GF-D8 (cell line): ENCODE measurements at places on chromosomes 1 and 21.
A peak's percentile ranks its signal among the peaks of the same experiment; 100 is the strongest.

GRCh38 chr21:44318489-44319285, 18.8 kb downstream of the PFKL start:
- DNase-seq = no peak

- DNase-seq = no peak
Measured at GRCh38 chr1:110176299-110176956, 26.1 kb downstream of the SLC6A17 start.

GRCh38 chr1:247295746-247296145, 35.9 kb downstream of the ZNF496 start:
- DNase-seq = no peak

DNA sequence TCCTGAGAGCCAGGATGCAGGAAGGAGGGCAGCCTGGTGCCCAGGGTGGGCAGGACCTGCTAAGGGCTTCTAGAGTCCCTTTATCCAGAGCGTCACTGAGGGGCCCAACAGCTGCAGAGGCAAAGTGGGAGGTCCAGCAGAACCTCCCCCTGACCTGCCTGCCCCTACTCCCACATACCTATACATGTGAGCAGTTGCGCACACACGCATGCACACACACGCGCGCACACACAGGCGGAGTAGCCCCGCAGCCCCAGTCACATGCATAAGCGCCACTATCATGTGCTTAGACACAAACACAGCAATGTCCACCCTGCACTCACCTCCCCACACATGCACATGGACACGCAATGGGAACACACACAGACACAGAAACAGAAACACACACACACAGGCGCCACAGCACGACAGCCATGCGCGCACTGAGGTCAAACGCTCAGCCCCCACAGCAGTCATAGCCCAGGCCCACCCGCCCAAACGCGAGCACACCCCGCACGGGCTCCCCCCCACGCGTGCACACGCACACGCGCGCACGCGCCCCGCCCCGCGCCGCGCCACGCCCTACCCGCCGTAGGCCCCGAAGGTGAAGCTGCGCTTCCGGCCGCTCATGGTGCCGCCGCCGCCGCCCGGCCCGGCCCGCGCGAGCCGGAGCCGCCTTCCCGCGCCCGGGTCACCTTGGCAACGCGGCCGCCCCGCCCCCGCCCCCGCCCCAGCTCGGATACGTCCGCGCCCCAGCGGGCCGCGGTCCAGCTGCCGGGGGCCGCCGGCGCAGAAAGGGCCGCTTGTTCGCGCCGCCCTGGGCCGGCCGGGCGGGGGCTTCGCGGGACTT, 17.7 kb downstream of the RAP1GAP start:
- no peak for DNase-seq

DNA sequence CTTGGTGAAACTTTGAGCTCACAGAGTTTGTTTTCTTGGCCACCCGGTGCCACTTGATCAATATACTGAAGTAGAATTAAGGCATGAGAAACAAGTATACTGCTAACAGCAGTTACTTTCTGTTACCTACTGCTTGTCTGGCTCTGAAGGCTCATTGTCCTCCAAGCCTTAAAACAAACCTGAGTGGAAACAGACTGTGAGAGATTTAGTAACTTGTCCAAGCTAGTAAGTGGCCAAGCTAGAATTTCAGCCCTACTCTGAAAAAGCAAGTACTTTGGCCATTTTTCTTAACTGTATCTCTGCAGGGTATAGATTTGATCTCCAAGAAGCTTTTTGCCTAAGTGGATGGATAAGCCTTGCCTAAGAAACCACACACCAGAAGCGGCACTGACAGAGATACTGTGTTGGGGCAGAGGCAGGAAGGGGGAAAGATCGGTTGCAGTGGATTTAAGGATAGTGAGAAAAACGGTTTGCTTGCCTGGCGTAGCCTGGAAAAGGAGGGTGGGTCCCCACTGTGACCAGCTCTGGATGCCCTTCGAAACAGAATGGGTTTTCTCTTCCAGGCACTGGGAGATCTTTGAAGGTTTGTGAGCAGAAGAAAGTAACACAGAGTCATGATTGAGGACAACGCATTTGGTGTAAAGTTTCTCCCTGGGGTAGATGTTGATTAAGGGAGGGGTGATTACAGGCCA, 2.1 kb upstream of the MACO1 start:
- DNase-seq = no peak

DNA sequence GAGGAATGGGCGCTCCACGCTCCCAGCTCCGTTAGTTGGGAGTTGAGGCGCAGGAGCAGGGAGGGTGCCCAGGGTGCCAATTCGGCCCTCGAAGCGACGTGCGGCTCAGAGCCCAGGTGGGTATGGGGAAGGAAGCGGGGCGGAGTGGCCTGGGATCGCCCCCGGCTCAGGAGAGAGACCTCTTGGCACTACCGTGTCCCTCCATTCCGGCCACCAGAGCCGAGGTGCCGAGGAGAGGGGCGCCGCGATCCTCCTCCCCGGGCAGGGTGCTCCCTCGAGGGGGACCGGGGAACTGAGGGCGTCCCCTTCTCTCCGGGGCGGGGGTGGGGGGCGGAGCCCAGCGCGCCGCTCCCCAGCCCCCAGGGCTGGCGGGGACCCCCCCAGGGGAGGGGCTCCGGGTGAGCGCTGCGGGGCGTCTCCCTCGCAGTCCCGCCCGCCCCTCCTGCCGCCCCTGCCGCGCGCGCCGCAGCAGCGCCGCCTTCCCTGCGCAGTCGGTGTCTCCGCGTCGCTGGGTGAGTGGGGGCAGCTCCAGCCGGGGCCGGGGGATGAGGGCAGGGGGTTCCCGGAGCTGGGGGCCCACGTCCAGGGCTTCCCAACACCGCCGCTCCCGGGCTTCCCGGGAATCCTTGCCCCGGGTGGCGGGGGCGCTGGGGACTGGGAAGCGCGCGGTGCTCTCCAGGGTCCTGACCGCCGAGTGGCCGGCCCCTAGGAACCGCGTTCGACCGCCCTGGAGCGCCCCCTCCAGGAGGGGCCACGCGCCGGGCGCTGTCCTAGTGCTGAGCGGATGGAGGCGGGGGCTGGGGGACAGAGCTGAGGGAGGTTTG, at the start of gene HPCA:
TSS of gene HPCA (plus strand) at position 488 of the 824 bp plus-strand sequence. CDS start 2,408 bp downstream, outside the sequence.
- no peak for DNase-seq

- DNase-seq = no peak
Measured at GRCh38 chr1:41906943-41907342, 11.8 kb downstream of the HIVEP3 start.

GRCh38 chr21:21233051-21233450, 234.8 kb downstream of the NCAM2 start:
- no peak for DNase-seq

DNA sequence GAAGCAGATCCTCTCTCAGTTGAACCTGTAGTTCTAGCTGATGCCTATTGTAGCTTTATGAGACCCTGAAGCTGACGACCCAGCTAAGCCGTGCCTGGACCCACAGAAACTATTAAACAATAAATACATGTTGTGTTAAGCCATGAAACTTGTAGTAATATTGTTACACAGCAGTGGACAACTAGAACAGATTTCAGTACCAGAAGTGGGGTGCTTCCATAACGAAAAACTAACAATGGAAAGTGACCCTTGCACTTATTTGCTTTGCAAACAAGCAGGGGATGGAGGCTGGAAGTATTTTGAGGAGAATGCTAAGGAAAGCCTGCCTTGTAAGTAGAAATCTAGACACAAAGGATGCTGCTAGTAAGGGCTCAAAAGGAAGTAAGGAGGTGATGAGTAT, 18.1 kb upstream of the HEATR1 start:
- no peak for DNase-seq

DNA sequence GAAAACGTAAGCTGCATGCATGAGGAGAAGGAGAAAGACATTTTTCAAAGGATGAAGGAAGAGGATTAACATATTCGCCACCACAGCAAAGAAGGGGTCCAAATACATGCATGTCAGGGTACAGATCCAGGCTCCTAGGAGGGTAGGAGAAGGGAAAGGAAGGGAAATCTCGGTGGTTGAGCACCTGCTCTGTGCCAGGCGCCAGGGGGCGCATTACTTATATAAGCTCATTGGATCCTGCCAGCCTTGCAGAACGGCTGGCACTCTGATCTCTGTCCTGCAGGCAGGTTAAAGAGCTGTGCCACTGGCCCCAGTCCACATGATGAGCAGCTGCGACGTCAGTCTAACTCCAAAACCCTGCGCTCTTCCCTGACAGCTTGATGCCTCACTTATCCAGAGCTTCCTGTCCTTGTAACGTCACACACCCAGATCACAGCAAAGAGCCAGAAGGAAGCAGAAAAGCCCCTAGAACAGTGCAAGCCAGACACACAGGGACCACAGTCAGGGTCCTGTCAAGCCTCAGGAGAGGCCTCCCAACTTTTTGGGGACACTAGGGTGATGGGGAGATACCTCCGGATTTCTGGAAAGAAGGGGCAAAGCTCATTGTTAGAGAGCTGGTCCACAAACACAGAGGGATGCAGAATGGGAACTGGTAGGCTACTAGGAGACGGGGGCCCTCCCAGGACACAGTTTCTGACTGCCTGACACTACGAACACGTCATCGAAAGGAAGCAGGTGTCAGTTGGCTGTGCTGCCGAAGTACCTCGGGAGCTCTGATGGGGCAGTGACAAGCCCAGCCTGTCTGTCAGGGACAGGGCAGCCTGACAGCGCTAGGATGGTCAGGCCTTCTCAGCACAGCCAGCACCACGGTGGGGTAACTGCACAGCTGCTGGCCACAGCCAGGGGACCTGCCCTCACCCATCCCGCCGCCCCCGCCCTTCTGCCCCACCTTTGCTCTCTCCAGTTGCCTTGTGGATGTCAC, 99.1 kb downstream of the BEND5 start:
- DNase-seq = no peak

GRCh38 chr1:92441697-92442342, 44.9 kb downstream of the GFI1 start:
- no peak for DNase-seq

DNA sequence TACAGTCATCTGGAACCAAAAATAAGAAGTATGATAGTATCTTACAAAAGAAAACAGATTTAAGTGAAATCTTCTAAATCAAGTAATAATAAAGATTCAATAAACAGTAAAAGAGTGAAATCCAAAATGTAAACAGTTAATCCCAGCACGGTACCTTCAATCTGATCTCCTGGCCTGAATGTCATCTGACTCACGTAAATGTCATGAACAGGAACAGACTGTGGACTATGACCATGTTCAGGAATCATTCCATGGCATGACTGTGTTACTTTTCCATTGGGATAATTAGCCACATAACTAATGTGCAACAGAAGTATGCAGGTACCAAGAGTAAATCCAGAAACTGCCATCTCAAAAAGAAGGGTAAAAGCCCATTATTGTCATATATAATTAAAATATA, 18.0 kb downstream of the FRRS1 start:
- no peak for DNase-seq

- DNase-seq = peak; percentile 81
Measured at GRCh38 chr1:192159781-192160180, 1.5 kb downstream of the RGS18 start.

GRCh38 chr1:183724350-183725042, 71.4 kb upstream of the APOBEC4 start:
- DNase-seq = no peak

DNA sequence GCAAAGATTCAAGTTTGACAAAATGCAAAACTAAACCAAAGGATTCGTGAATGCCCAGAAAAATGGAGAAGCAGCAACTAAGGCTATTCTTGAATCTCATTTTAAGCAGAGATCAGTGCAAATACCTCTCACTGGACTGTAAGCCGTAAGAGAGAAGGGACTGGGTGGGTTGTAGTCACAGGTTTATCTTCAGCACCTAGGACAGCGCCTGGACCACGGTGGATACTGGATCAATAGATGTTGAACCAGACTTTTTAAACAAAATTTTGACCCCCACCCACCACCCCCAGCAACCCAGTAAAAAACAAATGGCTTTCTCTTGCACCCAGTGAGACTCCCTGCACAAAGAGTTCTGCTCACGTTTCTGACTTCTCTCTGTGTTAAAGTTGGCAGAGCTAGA, 347.1 kb downstream of the AJAP1 start:
- DNase-seq = no peak

DNA sequence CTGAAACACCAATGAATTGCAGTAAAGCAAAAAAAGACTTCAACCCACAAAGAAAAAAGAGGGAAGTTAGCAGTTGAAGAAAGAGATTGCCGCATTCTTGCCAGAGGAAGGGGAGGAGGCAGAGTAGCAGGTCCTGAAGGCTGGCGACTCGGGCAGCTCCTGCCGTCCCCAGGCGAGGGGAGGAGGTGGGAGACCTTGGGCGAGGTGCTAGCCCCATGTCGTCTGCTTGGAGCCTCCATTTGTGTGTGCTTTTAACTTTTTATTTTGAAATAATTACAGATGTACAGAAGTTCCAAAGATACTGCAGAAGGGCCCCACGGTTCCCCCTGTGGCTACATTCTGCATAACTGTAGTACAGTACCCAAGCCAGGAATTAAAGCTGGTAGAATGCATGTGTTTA, 6.7 kb downstream of the TRPM2 start:
- DNase-seq = peak; percentile 90

GRCh38 chr1:21520899-21521716, 11.9 kb downstream of the ALPL start:
- DNase-seq = no peak

DNA sequence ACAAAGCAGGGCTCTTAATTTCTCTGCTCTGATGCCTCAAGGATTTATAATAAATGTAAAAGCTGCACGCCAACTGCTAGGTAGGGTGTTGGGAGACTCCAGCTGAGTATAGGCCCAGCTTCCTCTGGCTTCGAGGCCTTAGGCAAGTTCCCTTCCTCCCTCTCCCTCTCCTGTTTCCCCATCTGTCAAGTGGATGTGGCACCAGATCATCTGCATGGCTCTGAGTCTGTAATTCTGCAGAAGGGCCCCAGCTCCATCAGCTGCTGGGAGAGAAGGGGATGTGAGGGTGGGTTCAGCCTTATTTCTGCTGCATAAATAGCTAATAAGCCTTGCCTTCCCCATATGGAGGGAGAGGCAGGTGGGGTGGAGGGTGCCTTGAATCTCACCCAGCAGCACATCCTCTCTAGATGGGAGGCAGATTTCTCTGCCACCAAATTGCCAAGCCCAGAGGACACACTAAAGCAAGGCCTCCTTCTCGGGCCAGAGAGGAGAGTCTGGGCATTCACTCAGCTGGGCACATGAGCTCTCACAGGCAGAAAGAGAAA, 3.8 kb downstream of the TRIM62 start:
- no peak for DNase-seq

- no peak for DNase-seq
Measured at GRCh38 chr1:235739631-235740030, 90.0 kb upstream of the GNG4 start.

DNA sequence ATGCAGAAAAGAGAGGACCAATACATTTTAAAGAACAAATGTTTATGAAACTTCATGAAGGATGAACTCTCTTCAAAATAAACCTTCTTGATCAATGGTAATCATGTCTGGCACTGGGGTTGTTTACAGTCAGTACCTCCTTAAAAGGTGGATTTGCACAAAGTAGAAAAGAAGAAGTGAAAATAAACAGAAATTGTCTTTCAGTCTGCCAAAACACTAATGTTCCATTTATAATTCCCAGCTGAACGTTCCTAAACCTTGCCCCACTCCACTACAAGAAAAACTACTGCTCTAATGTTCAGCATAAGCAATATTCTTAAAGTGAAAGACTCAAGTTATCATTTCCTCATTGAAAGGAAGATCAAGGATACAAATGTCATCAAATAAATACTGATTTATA, 86.2 kb downstream of the EIF4G3 start:
- no peak for DNase-seq

GRCh38 chr1:223102797-223103533, 40.1 kb downstream of the TLR5 start:
- no peak for DNase-seq
